ENCODE measurements at places on chromosomes 5 and 9.

- DNase-seq, result no peak
Observed at GRCh38 chr5:126848253-126848652, 71.3 kb downstream of the LMNB1 start.

DNA sequence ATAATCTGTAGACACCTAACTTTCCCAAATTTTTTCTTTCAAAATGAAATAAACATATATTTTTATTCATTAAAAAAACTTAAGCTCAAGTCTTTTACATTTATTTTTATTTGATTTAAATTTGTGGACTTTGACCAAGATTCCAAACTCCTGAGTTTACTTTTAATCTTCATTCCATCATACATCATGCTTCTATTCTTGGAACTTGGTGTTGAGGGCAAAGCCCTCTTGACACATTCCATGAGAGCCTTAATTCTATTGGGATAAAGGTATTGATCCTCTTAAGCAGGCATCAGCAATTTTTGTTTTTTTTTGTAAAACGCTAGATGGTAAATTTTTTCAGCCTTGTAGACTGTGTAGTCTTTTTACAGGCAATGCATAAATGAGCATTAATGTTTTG, 53.6 kb downstream of the FBXO4 start:
- DNase-seq, result no peak

GRCh38 chr5:150289551-150290390, at the start of gene CAMK2A:
TSS of gene CAMK2A (minus strand) at chr5:150289773. CDS start at chr5:150289625, 148 bp downstream.
- no peak for DNase-seq

DNA sequence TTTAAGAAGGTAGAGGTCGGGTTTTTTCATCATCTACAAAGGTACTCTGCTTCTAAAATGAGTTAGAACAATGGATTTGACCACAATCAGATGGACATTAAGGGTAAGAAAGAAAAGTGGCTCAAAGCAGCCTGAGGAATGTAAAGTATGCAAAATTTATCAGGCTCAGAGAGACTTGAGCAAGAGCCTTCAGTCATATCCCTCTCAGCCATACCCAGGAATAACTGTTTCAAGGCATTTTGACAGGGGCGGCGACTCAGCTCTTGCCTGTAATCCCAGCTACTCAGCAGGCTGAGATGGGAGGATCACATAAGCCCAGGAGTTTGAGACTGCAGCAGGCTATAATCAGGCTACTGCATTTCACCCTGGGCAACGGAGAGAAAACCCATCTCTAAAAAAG, 38.8 kb upstream of the ANXA2R start:
- no peak for DNase-seq

DNA sequence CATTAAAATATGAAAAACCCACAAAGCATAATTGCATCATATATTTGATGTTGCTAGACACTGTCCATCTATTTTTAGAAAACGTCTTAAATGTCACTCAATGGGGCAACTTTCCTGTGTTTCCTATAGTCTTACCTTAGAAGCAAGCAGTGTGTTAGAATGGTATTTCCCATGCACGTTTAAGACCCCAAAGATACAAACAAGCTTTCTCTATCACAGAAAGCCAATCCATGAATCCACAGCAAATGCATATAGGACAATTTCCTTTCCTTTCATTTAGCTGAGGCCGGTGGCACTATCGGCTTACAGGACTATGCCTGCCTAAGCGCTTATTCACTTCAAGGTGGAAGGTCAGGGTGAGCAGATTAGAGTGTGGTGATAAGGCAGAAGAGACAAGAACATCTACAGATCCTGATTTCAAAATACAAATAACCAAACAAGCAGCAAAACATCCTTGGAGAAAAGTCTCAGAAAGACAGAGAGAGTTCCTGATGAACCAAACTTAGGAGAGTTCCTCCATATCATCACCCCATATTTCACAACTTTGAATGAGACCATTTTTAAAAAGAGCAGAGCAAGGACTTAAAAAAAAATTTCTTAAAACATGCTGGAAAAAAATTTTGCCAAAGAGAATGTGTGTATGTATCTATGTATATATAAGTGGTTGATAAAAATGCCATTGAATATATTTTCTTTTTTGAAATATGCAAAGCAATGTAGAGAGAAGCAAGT, 57.2 kb downstream of the MEF2C start:
- DNase-seq, result no peak

- DNase-seq, result no peak
Observed at GRCh38 chr9:68507130-68507805, 33.4 kb downstream of the TMEM252 start.

DNA sequence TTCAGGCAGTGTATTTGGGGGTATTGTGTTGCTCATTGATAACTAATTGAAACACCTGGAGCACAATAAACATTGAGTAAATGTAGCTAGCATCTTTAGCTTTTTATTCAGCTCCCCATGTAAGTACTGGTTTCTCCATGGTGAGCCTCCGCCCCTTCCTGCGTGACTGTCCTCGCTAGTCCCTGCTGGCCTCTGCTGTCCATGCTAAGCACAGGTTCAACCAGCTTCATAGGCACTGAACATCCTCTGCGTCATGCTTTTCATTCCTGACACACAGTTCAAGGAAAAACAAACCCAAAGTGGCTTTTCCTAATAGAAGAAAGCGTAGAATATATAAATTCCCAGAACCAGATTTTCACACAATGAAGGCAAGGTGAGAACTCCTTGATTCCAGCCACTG, 27.3 kb upstream of the DAP start:
- no peak for DNase-seq

- no peak for DNase-seq
Observed at GRCh38 chr5:12242950-12243888, 339.0 kb upstream of the CTNND2 start.

- no peak for DNase-seq
Observed at GRCh38 chr9:91986248-91986647, 36.2 kb upstream of the ROR2 start.

DNA sequence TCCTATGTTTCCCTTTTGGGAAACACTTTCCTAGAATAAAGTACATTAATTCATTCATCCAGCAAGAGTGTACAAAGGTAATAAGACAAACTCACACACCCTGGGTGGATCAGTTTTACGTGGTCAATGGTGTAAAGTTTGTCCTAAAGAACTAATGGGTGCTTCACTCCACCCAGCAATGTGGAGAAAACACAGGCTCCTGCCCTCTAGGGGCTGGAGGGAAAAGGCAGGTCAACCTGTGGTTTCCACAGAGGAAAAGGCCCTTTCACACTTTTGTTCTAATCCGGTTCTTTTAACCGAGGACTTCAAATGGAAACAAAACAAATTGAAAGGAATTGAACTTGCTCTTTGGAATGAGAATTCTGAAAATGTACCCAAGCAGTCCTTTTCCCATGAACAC, 80.9 kb upstream of the SPOCK1 start:
- no peak for DNase-seq

DNA sequence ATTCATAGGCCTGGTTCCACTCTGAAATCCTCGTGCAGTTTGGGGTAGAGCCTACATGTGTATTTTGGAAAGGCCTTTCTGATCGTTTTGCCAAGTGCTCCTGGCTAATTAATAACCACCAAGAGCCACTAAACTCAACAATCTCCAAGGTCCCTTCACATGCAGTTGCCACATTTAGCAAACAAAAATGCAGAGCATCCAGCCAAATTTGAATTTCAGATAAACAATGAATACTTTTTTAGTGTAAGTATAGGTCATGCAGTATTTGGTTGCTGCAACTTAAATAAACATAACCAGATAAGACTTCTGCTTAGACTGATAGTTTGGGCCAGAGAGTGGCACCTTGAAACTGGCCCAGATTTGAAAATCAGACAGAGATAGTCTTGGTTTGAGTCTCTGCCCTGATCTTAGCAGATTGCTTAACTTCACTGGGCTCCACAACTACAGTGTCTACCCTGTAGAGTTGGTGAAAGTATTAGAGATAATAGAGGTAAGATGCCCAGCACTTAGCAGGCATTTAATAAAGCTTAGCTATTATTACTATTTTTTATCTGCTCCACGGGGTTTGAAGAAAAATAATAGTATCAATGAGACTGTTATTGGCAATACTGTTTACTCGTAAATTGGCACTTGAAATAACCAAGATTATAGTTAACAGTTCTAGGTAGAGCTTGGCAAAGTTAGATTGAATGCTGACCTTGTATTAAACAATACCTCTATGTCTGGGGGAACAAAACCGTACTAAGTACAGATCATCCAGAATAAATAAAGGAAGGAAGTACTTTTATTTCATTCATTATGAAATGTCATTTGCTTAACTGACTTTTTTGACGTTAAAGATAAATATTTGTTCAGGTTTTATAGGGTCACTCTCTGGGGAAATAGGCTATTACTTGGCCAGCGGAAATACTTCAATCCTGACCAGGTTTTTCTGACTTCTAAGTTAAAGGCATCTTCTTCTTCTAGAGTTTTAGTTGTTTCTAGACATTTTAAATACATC, 274.8 kb downstream of the DOCK8 start:
- no peak for DNase-seq

DNA sequence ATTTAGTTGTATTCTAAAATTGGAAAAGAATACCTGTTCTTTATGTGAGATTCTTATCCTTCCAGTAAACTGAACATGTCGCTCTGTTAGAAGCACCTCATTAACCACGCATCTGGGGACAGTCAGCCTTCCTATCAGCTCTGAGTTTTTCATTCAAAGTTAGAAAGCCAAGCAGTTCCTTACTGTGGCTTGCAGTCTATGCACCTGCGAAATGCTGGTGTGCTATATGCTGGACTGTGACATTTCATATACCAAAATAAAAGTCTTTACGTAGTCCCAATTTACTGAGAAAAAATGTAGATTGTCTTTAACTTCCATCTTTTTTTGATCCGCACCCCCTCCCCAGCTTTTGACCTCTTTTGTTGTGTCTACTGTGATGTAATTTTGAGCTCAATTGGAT, 4.3 kb downstream of the ANP32B start:
- no peak for DNase-seq

- no peak for DNase-seq
Observed at GRCh38 chr5:2223303-2223702, 340.6 kb upstream of the IRX4 start.

- DNase-seq, result no peak
Observed at GRCh38 chr9:128917151-128917849, 3.5 kb upstream of the PHYHD1 start.

DNA sequence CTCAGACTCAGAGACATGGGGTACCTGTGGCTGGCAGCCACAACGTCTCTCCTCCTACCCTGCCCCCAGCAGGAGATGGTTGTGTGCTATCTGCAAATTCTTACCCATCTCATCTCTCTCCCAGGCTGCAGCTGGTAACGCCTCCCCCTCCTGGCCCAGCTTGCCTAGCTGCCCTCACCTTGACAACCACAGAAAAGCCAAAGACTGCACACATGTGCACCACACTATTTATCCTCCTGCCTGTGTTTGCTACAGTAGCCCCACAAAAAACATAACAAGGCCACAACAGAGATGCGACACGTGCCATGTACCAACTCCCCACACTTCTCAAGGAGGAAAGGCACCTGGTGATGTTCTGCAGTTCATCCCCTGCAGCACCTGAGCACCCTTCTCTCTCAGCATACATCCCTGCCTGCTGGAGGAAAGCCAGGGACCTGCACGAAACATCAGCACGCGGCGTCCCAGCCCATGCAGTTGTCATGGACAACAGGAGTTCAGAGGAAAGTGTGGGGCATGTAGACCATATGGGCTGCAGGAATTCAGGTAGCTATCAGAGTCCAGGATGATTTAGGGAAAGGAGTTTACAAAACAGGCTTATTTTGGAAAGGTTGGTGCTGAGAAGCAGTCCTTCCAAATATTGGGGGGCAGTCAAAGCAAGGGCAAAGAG, 168.7 kb downstream of the C5orf15 start:
- no peak for DNase-seq

GRCh38 chr9:122258886-122259415, 5.7 kb downstream of the RBM18 start:
- DNase-seq, result no peak

GRCh38 chr5:6236170-6236793, 142.1 kb downstream of the MED10 start:
- no peak for DNase-seq

DNA sequence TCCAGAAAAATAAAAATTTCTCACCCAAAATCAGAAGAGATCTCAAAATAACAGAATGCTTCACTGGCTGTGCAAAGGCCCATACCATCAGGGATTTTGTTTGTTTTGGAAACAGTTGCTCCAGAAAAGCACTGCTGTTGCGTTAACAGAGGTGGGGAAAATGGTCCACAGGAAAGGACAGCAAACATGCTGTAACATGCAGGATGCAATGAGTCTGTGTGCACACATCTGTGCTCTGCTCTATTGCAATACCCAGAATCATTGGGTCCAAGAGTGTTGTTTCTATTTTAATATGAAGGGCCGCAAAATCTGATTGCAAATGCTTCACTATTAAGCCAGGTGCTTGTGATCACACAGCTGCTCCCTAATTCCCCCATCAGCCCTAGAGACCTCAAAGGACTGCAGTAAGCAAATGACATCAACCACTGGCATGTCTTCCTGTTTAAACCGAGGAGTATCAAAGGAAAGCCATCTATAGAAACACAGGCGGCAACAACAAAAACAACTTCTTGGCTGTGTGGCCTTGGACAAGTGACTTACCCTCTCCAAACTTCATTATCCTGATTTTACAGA, 141.0 kb downstream of the DCP2 start:
- no peak for DNase-seq

- DNase-seq, result no peak
Observed at GRCh38 chr5:126403876-126404275, 19.3 kb upstream of the GRAMD2B start.
